Epithelial cell of esophagus (primary cell): ENCODE measurements at places on chromosomes 7 and 10.

DNA sequence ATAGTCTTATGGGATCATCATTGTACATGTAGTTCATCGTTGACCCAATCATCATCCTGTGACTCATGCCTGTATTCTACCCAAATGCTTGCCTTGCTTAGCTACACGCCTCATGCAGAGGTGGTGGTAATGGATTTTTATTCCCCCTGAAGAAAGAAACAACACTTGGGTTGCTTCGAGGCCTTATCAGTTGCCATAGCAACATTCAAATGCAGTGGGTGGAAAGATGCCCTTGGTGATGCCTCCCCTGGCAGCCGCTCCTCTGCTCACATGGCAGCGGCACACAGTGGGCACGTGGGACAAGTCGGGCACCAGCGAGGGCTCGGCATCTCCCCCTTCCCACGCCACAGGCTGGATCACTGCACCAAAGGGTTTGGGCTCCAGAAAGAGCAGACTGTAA is 54.0 kb upstream of the NMT2 start:
- DNase-seq = no peak

DNA sequence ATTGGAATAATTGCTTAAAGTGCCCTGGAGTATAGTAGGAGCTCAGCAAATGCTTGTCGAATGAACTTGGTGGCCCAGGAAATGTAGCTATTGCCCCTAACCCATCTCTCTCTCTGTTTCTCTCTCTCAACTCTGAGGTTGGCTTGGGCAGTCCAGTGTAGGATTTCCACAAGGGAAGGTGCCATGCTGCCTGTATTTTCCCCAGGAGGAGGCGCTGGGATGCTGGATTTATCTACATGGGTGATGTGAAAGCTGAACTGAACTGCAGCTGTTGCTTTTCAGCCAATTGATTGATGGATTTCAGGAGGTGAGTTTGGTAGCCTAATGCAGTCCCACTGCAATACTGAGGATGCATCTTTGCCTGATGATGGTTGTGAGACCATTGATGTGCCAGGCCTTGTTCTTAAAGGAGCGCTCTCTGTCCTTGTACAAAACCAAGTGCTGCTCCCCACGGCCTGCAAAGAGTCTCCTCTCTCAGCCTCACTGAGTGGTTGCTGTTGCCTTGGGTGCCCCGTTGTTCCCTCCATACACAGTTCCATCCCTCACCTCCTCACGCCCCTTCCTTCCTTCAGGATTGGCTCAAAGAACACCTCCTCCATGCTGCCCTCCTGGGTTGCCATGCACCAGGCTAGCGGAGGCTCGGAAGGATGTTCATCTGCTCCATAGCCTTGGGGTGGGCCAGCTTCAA is 200.6 kb downstream of the GLRX3 start:
- DNase-seq = no peak

- DNase-seq = no peak
Measured at GRCh38 chr10:72601144-72601543, 24.7 kb downstream of the MICU1 start.

DNA sequence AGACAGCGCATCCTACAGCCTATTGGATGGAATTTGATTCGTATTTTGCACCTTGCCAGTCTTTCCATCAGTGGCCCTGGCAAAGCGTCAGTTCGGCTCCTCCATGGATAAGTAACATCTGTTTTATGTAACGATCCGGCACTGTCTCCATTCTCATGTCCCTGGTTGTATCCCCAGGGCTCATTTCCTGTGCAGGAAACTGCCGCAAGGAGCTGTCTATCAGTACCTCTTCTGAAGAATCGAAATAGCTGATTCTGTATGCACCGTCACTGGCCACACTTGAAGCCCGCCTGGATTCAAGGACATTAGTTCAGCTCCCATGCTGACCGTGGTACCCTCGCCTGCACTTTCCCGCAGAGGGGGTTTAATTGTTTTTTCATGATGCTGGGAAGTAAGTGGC is 53.1 kb upstream of the NPS start:
- no peak for DNase-seq

DNA sequence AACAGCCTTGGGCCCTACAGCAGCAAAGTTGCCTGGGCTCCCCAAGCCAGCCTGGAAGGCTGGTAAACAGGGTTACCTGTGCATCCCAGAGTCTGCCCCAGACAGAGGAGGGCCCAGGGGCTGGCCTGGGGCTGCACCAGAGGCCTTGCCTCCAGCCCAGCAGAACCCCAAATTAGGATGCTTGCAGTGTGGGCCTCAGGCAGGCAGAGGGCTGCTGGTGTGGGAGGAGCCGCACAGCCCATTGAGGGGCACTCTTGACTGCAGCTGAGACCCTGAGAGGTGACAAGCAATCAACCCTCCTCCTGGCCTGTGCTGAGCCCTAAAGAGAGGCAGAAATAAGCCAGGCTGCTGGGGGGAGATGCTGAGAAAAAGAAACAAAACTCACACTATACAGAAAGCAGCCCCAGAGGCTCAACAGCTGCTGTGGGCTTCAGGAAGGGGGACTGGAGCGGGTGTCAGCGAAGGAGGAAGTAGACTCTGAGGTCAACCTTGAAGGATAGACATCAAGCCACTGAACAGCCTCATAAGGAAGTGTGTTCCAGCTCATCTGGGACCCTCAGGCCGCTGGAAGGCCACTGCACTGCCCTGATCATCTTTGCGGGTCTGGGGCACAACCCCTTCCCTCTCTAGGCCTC is 6.6 kb downstream of the AIFM2 start:
- no peak for DNase-seq
